Upper lobe of right lung (tissue), 1 donor: ENCODE measurements at places on chromosomes 11 and 22. TPM values are rescaled to one million over a fixed set of nuclear protein-coding genes. Genes with fewer than 3 reads are reported as not detected.

ALKBH3 gene
- total RNA-seq: 27.7 TPM

TMEM151A gene
- 0.41 TPM for total RNA-seq

NF2 gene
- 43.9 TPM for total RNA-seq

SPDYC gene
- total RNA-seq: not detected

- no peak for DNase-seq
Observed at GRCh38 chr22:38233427-38233826, 31.6 kb downstream of the MAFF start.

GRCh38 chr11:416757-417621 lies 2.2 kb upstream of the SIGIRR start:
- DNase-seq: peak; percentile 89

GRCh38 chr22:49712195-49712791 lies 115.4 kb downstream of the BRD1 start:
- peak; percentile 26 for DNase-seq

DNA sequence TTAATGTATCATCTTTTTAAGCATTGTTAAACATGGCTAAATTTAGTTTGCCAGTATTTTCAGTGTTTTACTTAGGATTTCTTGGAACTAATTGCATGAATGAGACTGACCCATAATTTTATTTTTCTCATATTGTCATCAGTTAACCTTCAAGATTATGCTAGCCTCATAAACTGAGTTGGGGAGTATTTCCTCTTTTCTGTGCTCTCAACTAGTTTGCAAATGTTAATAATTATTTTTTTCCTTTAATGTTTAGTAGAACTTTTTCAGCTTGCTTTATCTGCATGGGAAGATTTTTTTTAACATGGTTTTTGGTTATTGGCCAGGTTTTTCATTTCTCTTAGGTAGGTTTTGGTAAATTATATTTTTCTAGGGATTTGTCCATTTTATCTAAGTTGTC lies 235.4 kb upstream of the SESN3 start:
- no peak for DNase-seq
